Activated T-helper 1 cell treated with anti-CD3 and anti-CD28 coated beads, Interleukin-12 subunit alpha, Interleukin-12 subunit beta, Interleukin-2, Interleukin-4 antibody, amounts not matched to agents 30 ng/mL and 10 ng/mL and 1 ng/mL, durations not matched to agents 14 hours and 24 hours and 36 hours (primary cell): ENCODE measurements at places on chromosomes 2 and 18. TPM values are rescaled to one million over a fixed set of nuclear protein-coding genes. Genes with fewer than 3 reads are reported as not detected.

The TCF23 gene
- not detected in 2 replicates for total RNA-seq

The LIMS4 gene
- 0.12 TPM in 1 of 2 replicates, not detected in the other for total RNA-seq

The OTX1 gene
- total RNA-seq = 0.31 TPM in 1 of 2 replicates, not detected in the other

- DNase-seq = no peak
Observed at GRCh38 chr2:118554616-118555015, 292.8 kb downstream of the EN1 start.

- DNase-seq = peak; percentile 39
Observed at GRCh38 chr2:10303694-10304378, 1.1 kb downstream of the HPCAL1 start.

DNA sequence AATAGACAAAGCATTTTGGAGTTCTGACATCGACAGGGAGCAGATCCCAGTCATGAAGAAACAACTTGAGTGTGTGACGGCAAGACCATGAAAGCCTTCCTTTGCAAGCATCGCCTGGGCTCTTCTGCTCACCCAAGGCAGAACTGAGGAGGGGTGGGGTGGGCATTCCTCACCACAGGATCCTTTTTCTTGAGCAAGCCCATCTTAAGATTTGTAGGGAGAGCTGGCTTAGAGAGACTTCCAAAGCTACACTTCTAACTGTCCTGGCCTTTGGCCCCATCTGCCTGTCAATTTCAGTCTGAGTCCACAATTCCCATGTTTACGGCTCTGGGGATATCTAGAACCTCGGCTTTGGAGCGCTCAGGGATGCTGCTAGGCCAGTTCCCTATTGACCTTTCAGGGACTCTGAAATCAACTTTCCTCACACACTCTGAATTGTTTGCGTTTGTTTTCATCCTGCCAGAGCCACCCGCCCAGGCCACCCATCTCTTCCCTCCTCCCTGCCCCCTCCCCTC, 3.7 kb downstream of the KLHL14 start:
- no peak for DNase-seq

DNA sequence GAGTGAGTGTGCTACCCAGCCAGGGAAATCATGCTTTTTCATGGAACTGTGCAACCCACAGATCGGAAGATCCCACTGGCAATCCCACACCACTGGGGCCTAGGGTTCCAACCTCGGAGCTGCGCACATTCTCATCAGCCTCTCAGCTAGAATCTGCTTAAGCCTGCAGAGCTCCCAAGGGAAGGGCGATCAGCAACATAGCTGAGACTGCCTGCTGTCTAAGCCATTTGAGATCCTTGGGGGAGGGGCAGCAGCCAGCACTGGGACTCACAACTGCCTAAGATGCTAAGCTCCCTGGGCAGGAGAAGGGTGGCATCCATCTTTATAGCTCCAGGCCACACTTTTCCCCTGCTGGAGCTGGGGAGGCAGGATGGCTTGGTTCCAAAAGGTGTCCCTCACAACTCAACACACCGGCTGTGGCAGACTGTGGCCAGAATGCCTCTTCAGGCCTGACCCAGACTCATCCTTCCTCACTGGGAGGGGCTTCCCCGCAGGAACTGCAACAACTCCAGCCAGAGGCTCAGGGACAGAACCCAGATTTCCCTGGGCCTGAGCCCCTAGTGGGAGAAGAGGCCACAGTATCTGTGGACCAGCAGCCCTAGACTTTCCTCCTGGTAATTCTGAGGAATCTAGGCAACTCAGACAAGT, 1133.3 kb upstream of the PIK3C3 start:
- DNase-seq = no peak

GRCh38 chr2:47129191-47129706, 25.9 kb downstream of the STPG4 start:
- no peak for DNase-seq

- DNase-seq = no peak
Observed at GRCh38 chr2:128446874-128447537, 128.3 kb upstream of the HS6ST1 start.

DNA sequence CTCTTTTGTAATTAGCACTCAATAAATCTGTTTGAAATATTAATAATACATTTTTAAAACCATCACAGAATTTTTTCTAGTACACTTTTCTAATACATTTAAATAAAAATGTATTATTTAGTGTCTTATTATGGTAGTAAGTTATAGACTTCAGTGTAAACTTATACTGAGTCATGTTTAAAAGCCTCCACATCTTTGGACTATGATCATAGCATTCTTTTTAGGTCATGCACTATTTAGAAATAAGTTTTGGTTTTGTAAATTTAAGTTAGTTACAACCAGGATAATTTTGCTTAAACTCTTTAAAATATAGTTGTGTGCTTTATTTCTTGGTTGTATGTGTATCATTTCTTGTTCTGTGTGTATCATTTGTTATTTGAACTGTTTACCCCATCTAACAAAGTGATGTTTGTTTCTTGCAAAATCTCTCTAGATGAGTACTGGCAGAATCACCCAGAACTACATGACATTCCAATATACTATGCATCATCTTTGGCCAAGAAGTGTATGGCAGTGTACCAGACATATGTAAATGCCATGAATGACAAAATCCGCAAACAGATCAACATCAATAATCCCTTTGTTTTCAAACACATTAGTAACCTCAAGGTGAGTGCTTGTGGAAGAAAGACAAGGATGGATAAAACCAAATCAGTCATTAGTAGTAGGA, 16.7 kb downstream of the CPSF3 start:
- DNase-seq = no peak

The POTEI gene
- total RNA-seq = not detected in 2 replicates

DNA sequence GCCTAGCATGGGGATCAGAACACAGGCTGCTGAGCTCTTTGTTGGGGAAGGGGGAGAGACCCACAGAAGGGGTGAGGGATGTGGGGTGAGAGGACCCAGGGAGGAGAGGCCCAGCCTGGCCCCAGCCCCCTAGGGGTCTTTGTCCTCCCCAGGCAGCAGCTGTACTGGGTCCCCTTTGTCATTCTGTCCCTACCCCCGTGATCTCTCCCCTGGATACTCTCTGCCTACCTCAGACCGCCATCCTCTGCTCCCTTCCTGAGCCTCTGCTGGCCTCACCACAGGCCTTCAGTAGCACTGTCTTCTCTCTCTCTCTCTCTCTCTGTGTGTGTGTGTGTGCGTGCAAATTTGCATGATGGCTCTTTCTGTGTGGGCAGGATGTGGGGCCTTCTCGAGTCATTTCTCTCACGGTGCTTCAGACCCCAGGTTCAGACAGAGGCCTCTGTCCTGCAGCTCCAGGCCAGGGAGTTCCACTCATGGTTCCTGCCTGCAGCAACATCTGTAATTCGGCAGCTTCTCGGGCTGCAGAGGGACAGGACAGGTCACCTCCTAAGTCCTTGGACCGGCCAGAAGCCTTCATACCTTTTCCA, 1.4 kb downstream of the PSD4 start:
- DNase-seq = peak; percentile 76
